ENCODE measurements at places on chromosomes 4 and X. TPM values are rescaled to one million over a fixed set of nuclear protein-coding genes. Genes with fewer than 3 reads are reported as not detected.
A peak's percentile ranks its signal among the peaks of the same experiment; 100 is the strongest.

- DNase-seq, result peak; percentile 82
Observed at GRCh38 chr4:2258091-2259035, 3.5 kb downstream of the MXD4 start.

- no peak for DNase-seq
Observed at GRCh38 chr4:125572601-125573000, 257.8 kb downstream of the FAT4 start.

- DNase-seq, result no peak
Observed at GRCh38 chr4:153447175-153447905, 18.8 kb upstream of the TMEM131L start.

Gene DUSP9
- total RNA-seq, result 0.91 TPM

Gene EVC2
- total RNA-seq, result 3.1 TPM

All from osteocyte (in vitro differentiated cells).